ENCODE measurements at places on chromosomes 11 and 22. TPM values are rescaled to one million over a fixed set of nuclear protein-coding genes. Genes with fewer than 3 reads are reported as not detected.

Gene MMP10
- not detected for total RNA-seq

Gene NXPE4
- total RNA-seq = not detected

Gene MS4A12
- not detected for total RNA-seq

Gene FGF19
- not detected for total RNA-seq

Gene MFRP
- total RNA-seq = not detected

Gene SYT9
- total RNA-seq = 0.52 TPM

Gene MOGAT2
- 0.52 TPM for total RNA-seq

Gene ALDH3B1
- total RNA-seq = 2.6 TPM

Gene CLDN5
- total RNA-seq = 84.0 TPM

Gene RASL10A
- under 0.01 TPM for total RNA-seq

Gene TUBA8
- total RNA-seq = 21.9 TPM

Gene OR5B21
- total RNA-seq = not detected

Gene ZNF143
- 18.8 TPM for total RNA-seq

Gene A4GALT
- total RNA-seq = 18.3 TPM

Gene TRIM48
- not detected for total RNA-seq

Gene BEST1
- 2.1 TPM for total RNA-seq

Gene HEPHL1
- under 0.01 TPM for total RNA-seq

Gene NPTXR
- total RNA-seq = 1.6 TPM

Gene MUC5AC
- total RNA-seq = under 0.01 TPM

Gene APOBEC3B
- 1.6 TPM for total RNA-seq

Gene OVOL1
- not detected for total RNA-seq

Gene CALCA
- not detected for total RNA-seq

Gene PKDREJ
- not detected for total RNA-seq

Gene FIBIN
- 42.8 TPM for total RNA-seq

Gene GGTLC2
- not detected for total RNA-seq

Gene PLEKHA7
- total RNA-seq = 5.2 TPM

Gene CDC42EP2
- 19.3 TPM for total RNA-seq

Gene SLC39A13
- total RNA-seq = 16.7 TPM

Gene TMEM86A
- total RNA-seq = 3.1 TPM

Gene OR1S2
- total RNA-seq = not detected

Gene TPP1
- 15.7 TPM for total RNA-seq

Gene OR4D5
- total RNA-seq = 0.52 TPM

Gene PGA4
- 3.7 TPM for total RNA-seq

Gene CHST1
- 3.1 TPM for total RNA-seq

Gene CSF2RB
- total RNA-seq = 2.6 TPM

Gene PIM3
- total RNA-seq = 14.6 TPM

Gene HIPK3
- 478 TPM for total RNA-seq

Gene OVCH2
- not detected for total RNA-seq

Gene MYOD1
- total RNA-seq = 22.4 TPM

Gene DEFB131B
- total RNA-seq = not detected

Gene DRD4
- total RNA-seq = not detected

Gene TTC12
- total RNA-seq = 10.4 TPM

Gene RFPL2
- not detected for total RNA-seq

Gene OR4A16
- total RNA-seq = not detected

Gene OR56A1
- total RNA-seq = under 0.01 TPM

Gene TRIM51
- not detected for total RNA-seq

Gene FHIP1B
- 8.9 TPM for total RNA-seq

Gene OLFML1
- 29.2 TPM for total RNA-seq

Gene DSCAML1
- total RNA-seq = 0.52 TPM

Gene JHY
- 1.6 TPM for total RNA-seq

Gene TMPRSS4
- not detected for total RNA-seq

Gene IL17REL
- total RNA-seq = not detected

Gene TYR
- not detected for total RNA-seq

Gene ENDOD1
- 99.2 TPM for total RNA-seq

Measured in skeletal muscle tissue (tissue), 5 donors.